ENCODE measurements at places on chromosomes 16 and 17.
A peak's percentile ranks its signal among the peaks of the same experiment; 100 is the strongest.

DNA sequence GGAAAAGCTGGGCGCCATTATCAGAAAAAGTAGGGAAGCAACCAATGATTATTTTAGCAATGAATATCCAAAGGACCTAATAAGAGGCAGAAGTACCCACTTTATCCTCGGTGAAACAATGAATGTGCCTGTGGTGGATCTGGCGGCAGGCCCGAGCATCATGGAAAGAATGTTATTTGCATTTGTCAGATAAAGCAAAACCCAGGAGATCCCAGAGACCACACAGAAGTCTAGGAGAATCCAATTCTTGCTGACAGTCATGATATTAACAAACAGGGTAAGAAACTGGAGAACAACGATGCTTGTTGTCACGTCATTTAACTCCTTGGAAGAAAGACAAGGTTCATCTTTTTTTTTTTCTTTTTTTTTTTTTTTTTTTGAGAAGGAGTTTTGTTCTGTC is 12.0 kb upstream of the TNRC6A start:
- DNase-seq = no peak

DNA sequence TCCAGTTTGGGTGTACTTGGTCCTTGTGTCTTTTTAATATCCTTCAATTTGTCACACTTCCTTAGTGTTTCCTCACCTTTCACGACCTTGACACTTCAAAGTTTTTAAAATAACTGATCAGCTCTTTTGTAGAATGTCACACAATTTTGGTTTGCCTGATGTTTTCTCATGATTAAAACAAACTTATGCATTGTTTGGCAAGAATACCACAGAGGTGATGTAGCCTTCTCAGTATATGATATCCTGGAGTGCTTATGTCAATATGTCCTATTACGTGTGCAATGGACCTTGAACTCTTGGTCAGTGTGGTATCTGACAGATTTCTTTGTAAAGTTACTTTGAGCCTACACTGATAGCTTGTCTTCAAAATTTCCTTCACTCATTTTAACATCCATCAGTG is 297.4 kb downstream of the CNTNAP4 start:
- DNase-seq = no peak

- DNase-seq = no peak
Measured at GRCh38 chr16:8585041-8585440, 5.3 kb downstream of the TMEM114 start.

DNA sequence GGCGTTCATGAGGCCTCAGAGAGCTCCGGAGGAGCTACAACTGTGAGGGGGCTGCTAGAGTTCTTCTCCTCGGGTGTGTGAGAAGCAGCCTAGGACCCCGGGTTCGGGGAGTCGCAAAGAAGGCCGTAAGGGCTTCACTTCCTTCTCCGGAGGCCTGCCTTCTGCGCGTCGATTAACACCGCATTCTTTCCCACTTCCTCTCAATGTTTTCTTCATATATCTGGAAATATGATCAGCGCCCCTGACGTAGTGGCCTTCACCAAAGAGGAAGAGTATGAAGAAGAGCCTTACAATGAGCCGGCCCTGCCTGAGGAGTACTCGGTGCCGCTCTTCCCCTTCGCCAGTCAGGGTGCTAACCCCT is 449 bp downstream of the SMCR8 start:
- DNase-seq = peak; percentile 67

DNA sequence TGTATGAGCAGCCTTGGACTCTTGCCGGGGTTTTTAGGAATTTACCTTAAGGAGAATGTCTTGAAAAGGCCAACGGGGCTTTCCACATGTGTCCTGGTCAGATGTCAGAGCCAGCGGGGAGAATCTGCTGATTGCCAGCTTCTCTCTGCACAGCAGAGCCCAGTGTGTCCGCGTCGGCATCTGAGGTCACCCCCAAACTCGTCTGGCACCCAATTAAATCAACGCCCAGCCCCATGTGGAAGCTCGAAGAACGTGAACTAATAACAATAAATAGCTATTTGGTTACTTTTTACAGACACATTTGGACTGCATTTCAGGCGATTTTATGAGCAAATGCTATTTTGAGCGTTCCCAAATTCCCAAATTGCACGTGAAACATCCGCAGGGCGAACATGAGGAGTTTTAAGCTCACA is 303.5 kb downstream of the FOXL1 start:
- DNase-seq = no peak

DNA sequence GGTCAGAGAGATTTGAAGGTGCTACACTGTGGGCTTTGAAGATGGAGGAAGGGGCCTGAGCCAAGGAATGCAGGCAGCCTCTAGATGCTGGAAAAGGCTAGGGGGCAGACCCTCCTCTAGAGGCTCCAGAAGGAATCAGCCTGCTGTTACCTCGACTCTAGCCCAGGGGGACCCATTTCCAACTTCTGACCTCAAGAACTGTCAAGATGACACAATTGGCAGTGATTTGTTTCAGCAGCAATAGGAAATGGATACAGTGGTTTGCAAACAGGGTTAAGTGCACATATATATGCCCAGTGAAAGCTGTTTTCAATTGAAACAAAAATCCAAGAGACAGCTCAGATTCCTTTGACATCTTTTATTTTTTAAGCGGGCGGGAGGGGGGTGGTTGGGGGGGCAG is 3.7 kb upstream of the ZDHHC1 start:
- no peak for DNase-seq

DNA sequence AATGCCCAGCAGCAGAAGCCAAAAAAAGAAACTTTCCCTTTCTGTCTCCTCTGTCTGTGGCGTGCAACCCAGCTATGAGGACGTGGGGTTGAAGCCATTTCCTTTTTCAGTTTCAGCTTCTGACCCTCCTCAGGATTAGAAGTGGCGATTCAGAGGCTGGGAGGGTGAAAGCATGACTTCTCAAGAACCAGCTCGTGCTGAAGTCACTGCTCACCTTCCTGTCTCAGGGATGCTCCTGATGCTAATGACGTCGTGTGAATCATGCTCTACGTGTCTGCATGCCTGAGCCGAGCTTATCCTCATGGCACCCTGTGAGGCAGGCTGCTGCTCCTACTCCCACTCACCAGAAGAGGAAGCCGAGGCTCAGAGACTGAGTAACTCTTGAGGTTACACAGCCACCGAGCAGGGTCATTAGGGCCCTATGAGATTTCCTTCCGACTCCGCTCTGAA is 5.7 kb upstream of the LPO start:
- DNase-seq = no peak

DNA sequence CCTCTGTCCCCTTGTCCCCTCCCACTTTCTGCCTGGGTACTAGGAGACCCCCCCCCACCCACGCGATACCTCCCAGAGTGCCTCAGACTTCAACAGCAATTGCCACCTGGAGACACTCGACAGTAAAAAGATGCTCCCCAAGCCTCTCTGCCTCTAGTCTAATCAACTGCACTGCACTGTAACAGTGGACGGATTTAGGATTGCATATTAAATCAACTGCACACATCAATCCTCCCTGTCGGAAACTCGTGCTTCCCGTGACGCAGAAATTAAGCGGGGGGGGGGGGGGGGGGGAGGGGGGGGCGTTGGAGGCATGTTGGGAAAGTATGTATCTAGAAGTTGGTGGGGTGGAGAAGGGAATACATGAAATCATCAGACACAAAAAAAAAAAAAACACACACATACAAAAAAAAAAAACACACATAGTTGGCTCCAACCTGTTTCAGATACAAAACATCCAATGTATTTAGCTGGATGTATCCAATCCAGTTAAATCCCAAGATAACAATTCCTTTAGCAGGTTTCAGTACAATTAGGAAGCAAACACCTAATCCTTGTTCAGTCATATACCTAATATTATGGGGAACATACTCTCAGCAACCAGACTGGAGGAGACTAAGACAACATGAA is 29.7 kb downstream of the FAM222B start:
- no peak for DNase-seq

DNA sequence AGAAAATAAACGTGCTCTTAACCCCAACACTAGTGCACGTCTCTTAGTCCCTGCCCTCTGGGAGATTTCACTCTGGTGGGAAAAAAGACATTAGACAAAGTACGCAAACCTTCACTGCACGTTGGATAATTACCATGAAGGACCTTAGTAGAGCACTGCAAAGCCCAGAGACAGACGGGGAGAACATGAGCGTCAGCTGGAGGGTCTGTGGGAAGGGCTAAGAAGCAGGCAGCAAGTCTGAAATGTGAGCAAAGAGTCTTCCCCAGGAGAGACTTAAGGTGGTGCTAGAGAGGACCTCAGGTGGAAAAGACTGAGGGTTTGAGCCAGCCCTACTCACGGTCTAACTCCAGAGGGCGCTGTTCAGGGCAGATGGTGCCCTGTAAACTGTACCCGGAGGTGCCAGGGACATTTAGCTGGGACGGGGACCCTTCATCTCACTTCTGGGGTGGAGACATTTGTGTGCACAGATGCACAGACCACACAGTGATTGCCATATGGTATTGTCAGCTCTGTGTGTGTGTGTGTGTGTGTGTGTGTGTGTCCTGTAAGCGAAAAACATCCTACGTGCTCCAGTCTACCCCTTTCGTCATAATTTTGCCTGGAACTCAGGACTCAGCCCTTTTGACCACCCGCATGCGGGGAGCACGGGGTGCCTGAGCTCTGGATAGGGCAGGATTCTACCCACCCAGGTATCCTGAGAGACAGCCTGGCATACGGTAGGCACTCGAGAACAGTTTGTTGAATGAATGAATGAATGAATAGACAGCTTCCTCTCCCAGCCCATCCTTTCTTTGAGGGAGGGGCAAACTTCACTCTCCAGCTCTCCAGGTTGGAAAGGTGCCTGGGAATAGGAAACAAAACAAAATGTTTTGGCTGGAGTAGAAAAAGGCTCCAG is 10.1 kb upstream of the STAC2 start:
- peak; percentile 76 for DNase-seq

- no peak for DNase-seq
Measured at GRCh38 chr16:10039220-10040096, 142.8 kb downstream of the GRIN2A start.

GRCh38 chr17:80545499-80545826 is 825 bp downstream of the RPTOR start:
- no peak for DNase-seq

DNA sequence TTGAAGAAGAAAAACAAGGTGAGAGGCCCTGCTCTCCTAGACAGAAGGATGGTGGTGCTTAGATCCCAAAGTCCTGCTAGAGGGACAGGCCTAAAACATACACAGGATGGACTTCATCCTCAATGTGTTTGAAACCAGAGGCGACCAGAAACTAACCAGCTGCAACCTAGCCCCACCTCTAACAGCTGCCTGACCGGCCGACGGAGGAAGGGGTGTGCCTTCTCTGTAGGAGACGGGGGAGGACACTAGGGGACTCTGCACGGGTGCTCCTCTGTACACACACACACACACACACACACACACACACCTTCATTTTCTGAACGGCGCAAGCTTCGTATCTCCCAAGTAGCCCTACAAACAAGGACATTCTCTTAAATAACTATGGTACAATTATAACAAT is 24.3 kb upstream of the PITPNM3 start:
- no peak for DNase-seq

- no peak for DNase-seq
Measured at GRCh38 chr17:27430882-27431491, 25.3 kb upstream of the KSR1 start.

DNA sequence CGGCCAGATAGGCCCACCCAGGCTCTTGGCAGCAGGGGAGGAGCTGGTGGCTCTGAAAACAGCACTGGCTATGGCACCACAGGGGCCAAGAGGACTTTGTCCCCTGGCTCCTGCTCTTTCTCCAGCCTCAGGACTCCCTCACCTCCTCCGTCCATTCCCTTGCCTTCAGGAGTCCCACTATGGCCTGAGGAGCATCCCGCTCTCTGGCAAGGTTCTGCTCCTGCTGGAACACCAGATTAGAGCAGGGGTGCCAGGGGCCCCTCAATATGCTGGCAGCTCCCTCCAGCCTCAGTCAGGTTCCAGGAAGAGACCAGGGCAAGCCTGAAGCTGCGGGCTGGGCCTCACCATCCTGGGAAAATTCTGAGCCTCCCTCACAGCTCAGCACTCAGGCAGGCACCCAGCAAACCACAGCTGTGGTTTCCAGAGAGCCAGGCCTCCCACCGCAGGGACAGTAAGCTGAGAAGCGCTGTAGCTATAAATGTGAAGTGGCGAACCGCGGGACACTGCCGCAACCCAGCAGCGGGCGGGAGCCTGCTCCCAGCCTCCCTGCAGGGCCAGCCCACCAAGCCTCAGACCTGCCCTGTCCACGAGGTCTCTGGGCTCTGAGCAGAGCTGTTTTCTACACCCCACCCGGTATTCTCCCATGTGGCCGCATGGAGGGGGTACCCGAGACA is 25.7 kb downstream of the C17orf100 start:
- peak; percentile 60 for DNase-seq

DNA sequence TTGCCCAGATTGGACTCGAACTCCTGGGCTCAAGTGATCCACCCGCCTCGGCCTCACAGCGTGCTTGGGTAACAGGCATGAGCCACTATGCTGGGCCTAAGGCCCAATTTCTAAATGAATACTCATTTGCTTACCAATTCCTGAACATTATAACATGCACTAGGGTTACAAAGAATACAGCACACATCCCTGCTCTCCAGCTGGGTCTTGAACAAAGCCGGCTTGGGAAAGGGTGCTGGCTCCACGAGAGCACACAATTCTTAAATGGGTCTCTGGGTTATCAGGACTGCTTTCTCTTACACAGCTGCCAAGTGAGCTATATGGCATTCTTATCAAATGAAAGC is 58.3 kb downstream of the HIC1 start:
- DNase-seq = no peak

- DNase-seq = no peak
Measured at GRCh38 chr16:22018559-22018958, 10.6 kb downstream of the MOSMO start.

DNA sequence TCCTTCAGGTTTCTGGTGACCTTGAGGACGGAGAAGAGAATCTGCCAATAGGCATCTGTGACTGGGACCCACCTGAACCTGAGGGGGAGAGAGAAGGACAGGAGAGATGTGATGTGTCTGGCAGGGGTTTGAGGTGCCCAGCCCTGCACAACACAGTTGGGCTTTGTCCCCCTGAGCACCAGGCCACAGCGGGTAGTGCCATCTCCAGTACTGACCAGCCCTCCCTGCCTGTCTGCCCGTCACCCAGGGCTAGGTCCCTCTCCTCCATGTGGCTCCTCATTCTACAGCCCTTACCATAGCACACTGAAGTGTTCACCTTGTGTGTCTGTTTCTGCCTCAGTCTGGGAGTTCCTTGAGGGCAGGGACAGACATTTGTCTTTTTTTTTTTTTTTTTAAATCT is 30.8 kb downstream of the NLRP1 start:
- peak; percentile 10 for DNase-seq
